ENCODE measurements at places on chromosomes 2 and 18. TPM values are rescaled to one million over a fixed set of nuclear protein-coding genes. Genes with fewer than 3 reads are reported as not detected.

- no peak for DNase-seq
These were observed 1131.2 kb downstream of the TSN start for GRCh38 chr2:122886479-122887145.

DNA sequence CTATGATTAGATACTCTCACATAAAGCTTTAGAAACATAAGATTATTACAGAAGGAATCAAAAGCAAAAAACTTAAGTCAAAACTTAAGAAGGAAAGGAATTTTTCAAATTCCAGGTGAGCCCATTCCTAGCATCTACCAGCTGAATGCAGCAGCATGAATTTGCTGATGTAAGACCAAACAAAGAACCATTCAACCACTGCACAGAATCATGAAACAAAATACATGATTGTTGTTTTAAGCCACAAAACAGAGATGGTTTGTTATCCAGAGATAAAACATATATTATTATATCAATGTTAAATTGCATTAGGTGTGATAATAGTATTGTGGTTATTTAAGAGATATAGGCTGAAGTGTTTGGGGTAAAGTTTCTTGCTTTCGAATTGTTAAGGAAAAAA lies 29.0 kb downstream of the PIGN start:
- DNase-seq, result no peak

DNA sequence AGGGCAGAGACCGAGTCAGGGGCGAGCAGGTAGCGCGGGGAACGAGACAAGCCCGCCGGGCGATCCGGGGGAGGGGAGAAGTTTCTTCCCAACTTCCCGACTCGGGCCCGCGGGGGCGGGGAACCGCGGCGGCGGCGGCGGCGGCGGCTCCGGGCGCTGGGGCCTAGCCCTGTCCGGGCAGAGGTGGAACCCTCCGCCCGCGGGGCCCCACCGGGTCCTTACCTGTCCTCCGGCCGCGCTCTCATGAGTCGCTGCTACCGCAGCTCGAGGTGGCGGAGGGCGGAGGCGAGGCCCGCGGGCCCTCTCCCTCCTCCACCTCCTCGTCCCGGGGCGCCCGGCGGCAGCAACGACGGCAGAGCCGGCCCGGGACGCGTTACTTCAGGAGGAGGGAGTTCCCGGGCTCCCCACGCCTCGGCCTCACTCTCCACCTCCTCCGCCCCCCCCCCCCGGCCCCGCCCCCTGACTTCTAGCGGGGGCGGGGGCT lies at the start of gene YES1:
TSS of gene YES1 (minus strand) at position 351 of the 484 bp plus-strand sequence. CDS start 55,415 bp downstream, outside the sequence.
- peak; percentile 57 for DNase-seq

DNA sequence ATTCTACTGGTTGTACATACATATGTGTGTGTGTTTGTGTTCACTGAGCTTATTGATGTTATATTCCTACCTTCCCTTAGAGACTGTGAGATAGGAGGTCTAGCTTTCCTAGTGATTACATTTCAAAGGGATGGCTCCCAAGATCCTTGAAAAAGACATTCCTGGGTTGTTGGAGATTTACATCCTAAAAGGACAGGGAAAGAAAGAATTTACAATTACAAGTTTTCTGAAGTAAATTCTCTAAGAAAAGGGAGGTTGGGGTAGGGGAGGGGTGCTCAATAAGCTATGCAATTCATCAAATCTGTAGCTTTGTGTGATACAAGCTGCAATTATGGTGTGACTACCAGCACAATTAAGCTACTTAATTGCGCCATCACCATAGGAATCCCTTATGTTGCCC lies 284.3 kb downstream of the NUP35 start:
- no peak for DNase-seq

GPR39 gene
- polyA plus RNA-seq, result 4.1 TPM

GRCh38 chr18:49742316-49743116 lies 70.8 kb downstream of the ACAA2 start:
- DNase-seq, result no peak

- DNase-seq, result peak; percentile 29
These were observed 83.1 kb downstream of the UPP2 start for GRCh38 chr2:158184556-158185343.

DNA sequence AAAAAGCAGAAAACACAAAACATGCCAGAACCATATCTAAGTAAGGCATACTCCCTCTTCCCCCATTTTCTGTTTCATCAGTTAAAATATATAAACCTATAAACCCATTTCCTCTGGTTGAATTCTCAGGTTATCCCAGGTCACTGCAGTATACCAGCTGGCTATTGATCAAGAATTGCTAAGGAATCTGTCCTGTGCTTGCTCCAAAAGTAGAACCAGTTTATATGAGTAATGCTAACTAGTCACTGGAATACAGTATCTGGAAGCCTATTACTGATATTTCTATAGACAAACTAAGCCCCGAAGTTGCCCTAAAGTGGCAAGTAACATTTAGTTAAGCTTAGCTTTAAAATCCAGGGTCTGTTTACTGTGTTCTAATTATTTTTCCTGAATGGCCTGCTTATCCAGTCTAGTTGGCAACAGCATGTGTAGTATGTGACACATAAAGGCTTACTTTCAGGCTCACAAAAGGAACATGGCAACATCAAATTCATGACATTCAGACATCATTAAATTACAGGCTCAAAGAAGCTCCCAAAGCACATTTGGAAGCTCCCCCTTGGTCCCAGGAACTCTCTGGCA lies 102.9 kb upstream of the ARL5A start:
- no peak for DNase-seq
